ENCODE measurements at places on chromosomes 7 and 10.

GRCh38 chr7:38311329-38311937, 38.0 kb upstream of the TARP start:
- DNase-seq, result peak; percentile 74

GRCh38 chr7:55546814-55547213, 25.5 kb downstream of the VOPP1 start:
- DNase-seq, result peak; percentile 81

- no peak for DNase-seq
Observed at GRCh38 chr7:105578496-105578895, 2.8 kb downstream of the EFCAB10 start.

- DNase-seq, result no peak
Observed at GRCh38 chr7:40498924-40499510, 364.2 kb downstream of the SUGCT start.

GRCh38 chr7:37833107-37833817, 15.1 kb upstream of the NME8 start:
- DNase-seq, result peak; percentile 33

- DNase-seq, result no peak
Observed at GRCh38 chr10:124130198-124130900, 37.0 kb upstream of the CHST15 start.

Measured in right cardiac atrium (tissue), 5 donors.